ENCODE measurements at places on chromosomes 1 and 21. TPM values are rescaled to one million over a fixed set of nuclear protein-coding genes. Genes with fewer than 3 reads are reported as not detected.
A peak's percentile ranks its signal among the peaks of the same experiment; 100 is the strongest.

SLFNL1 gene
- total RNA-seq, result 0.99 TPM

GRCh38 chr1:172399756-172400721, 20.4 kb upstream of the C1orf105 start:
- no peak for DNase-seq
- H3K27ac ChIP-seq, result peak overlapping the region; percentile 68
- no peak overlapping the region for H3K4me3 ChIP-seq

LCE3E gene
- total RNA-seq, result not detected

GPR157 gene
- 1.6 TPM for total RNA-seq

DNA sequence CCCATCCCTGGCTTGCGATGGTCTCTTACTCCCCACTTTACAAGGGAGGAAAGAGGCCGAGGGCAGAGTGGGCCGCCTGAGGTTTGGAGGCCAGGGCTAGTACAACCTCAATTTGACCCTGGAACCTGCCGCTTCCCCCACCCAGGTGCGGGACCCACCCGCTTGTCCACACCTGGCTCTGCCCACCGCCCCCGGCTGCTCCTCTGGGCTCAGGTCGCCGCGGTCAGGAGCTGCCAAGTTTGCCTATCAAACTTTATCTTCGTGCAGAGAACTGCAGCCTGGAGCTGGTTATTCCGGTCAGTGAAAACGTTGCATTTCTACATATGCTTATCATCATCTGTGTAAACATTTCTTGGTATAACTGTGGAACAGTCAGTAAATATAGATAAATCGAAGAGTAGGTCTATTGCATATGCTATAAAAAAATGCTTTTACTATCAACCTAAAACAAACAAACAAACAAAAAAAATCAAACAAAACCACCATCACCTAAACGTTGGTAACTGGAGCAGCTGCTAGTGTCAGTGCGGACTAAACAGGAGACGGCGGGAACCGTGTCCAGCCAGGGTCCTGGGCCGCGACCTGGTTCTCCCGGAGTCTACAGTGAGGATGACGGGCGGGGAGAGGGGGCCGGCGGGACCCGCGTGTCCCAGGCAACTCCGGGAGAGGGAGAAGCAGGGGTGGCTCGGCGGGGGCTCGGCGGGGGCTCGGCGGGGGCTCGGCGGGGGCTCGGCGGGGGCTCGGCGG, 906 bp upstream of the ADARB1 start:
- DNase-seq, result peak; percentile 71
- H3K27me3 ChIP-seq, result no peaks in the 10 kb centered on the region
- H3K27ac ChIP-seq, result peak overlapping the region; percentile 97

GRCh38 chr1:78101514-78101913, 55.7 kb downstream of the GIPC2 start:
- no peak for DNase-seq
- H3K4me1 ChIP-seq, result no peaks in the 10 kb centered on the region
- H3K27me3 ChIP-seq, result no peaks in the 10 kb centered on the region

DNA sequence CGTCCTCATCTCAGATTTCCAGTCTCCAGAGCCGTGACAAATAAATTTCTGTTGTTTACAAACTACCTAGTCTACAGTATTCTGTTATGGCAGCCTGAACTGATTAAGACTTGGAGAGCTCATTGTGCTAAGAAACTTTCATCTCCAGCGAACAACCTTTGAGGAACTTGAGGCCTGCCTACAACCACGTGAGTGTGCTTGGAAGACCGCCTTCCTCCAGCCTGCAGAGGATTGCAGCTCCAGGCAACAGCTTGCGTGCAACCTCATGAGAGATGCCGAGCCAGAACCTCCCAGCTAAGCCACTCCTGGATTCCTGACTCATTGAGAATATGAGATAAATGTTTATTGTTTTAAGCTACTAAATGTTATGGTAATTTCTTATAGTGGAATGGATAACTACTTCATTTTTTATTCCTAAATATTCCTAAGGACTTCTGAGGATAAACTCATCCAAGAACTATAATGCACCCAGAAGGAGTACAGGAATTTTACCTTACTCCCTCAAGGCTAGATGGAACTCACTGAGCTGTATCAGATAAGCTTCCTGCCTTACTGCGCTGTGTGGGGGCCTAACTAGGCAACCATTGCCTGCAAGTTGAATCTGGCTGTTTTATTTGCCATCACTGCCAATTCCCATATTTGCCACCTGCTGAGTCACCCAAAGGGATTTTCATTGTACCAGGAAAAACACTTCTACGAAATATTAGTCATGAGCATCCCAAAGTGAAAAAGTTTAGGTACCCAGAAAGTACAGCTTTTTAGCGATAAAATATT, 17.6 kb downstream of the FAM177B start:
- DNase-seq, result peak; percentile 88
- no peaks in the 10 kb centered on the region for H3K27me3 ChIP-seq
- H3K4me1 ChIP-seq, result peaks cover 30% of the 10 kb centered on the region
- no peak overlapping the region for H3K27ac ChIP-seq

GRCh38 chr1:103469801-103470200, 55.7 kb upstream of the RNPC3 start:
- H3K4me1 ChIP-seq, result no peaks in the 10 kb centered on the region
- H3K36me3 ChIP-seq, result no peaks in the 10 kb centered on the region
- H3K27me3 ChIP-seq, result no peaks in the 10 kb centered on the region
- no peak overlapping the region for H3K27ac ChIP-seq

GABPB2 gene
- total RNA-seq, result 20.6 TPM

DNA sequence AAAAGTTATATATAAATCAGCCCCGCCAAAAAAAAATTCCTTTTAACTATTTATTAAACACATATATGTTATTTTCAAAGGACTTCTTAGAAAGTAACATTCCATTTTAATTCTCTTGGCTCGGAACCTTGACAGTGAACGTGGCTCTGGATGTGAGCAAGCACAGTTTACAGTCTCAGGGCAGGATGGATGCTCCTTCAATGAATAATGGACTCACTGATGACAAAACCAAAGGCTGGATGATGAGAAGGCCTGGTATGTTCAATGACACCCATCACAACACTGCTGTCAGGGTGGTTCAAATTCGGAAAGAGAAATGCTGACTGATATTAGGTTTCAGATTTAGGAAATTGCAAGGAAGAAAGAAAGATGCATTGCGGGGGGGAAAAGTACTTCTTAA, 148.8 kb downstream of the SIPA1L2 start:
- no peak overlapping the region for H3K27ac ChIP-seq
- no peak for DNase-seq
- no peak overlapping the region for H3K4me3 ChIP-seq
- H3K27me3 ChIP-seq, result no peaks in the 10 kb centered on the region
- H3K36me3 ChIP-seq, result peaks cover 26% of the 10 kb centered on the region

- no peaks in the 10 kb centered on the region for H3K36me3 ChIP-seq
- H3K27ac ChIP-seq, result no peak overlapping the region
- no peaks in the 10 kb centered on the region for H3K27me3 ChIP-seq
- no peak overlapping the region for H3K4me3 ChIP-seq
Observed at GRCh38 chr1:119336848-119337247, 31.7 kb upstream of the HAO2 start.

KMO gene
- total RNA-seq, result 0.27 TPM

LCE1B gene
- not detected for total RNA-seq

TMEM269 gene
- not detected for total RNA-seq

DNA sequence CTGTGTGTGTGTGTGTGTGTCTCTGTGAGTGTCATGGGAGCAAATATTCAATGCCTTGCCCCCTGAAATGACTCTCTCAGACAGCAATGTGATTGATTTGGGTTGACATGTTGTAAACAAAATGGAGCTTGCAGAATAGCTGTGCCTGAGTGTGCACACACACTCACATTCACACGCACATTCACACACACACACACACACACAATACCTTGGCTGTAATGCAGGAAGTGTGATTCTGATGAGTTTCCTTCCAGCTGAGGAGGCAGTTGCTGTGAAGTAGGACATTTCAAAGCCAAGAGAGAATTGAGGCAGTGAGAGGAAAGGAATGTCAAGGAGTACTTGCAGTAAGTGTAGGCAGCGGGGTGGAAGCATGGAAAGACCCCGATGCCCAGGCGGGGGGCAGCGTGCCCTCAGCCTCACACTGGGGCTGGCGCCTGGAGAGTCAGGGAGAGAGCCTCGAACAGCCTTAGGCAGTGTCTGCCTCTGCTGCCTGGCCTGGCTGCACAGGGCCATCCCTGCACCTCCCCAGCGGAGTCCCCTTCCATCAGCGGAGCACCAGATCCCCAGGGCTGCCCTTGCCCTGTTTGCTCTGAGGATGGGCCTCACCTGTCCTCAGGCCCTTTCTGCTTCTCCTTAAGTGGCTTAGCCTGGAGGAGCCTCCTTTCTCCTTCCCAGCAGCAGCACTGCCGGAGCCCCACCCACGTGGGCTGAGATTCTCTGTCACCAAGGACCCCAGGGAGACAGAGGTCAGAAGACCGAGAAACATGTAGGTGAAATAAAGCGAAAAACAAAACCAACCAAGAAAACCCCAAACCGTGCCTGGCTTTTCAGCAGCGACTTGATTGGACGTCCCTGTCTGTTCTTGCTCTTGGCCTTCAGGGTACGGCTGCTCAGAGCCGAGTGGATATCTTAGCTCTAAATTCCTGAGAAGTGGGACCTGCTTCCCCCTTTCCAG, 9.2 kb downstream of the VASH2 start:
- H3K27me3 ChIP-seq, result no peaks in the 10 kb centered on the region
- no peak for DNase-seq
- H3K27ac ChIP-seq, result no peak overlapping the region
- H3K36me3 ChIP-seq, result no peaks in the 10 kb centered on the region

ITGB2 gene
- 14.7 TPM for total RNA-seq

DNA sequence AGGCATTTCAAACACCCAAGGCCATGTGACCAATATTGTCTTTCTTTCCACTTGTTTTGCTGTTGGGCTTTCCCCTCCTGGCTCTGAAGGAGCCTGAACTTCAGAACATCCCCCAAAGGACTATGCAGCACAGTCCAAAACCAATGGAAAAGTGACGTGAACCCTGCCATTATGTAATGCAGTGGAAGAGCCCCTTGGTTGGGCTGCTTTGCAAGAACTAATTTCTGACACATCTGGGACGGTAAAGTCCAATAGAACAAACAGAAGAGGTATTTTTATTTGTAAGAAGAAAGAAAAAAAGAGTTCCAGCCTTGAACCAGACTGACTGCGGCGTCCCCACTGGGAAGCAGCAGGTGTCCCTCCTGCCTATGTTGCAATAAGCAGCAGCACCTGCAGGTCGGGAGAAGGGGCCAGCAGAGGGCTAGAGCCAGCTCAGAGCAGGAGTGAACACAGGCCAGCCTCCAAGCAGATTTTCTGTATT, 116.7 kb downstream of the CDC7 start:
- no peaks in the 10 kb centered on the region for H3K36me3 ChIP-seq
- no peak overlapping the region for H3K27ac ChIP-seq
- H3K27me3 ChIP-seq, result no peaks in the 10 kb centered on the region
- peak; percentile 84 for DNase-seq

GRCh38 chr1:155022927-155023236, 10.7 kb downstream of the DCST2 start:
- H3K27ac ChIP-seq, result no peak overlapping the region
- DNase-seq, result no peak
- no peaks in the 10 kb centered on the region for H3K4me1 ChIP-seq

ZBTB7B gene
- 35.3 TPM for total RNA-seq

DNA sequence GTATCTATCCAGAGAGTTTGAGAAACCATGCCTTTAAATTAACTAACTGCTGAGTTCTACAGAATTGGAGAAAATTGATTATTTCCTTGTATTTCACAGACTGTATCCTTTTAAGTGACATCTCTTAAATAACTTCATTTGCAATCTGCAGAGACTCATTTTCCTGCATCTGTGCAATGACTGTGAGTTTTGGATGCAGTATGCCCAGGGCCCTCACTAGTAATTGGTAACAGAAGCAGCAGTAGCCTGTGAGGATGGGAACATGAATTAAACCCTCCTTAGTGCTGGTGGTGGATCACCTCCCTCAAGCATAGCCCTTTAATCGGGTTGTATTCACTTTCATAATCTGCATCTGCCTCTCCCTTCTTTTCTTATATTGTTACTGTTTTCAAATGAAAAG, 21.7 kb upstream of the SH3D21 start:
- no peak overlapping the region for H3K4me3 ChIP-seq
- DNase-seq, result no peak
- H3K4me1 ChIP-seq, result peaks cover 23% of the 10 kb centered on the region
- peaks cover 62% of the 10 kb centered on the region for H3K36me3 ChIP-seq
- peak overlapping the region; percentile 27 for H3K27ac ChIP-seq
- H3K27me3 ChIP-seq, result no peaks in the 10 kb centered on the region

DNA sequence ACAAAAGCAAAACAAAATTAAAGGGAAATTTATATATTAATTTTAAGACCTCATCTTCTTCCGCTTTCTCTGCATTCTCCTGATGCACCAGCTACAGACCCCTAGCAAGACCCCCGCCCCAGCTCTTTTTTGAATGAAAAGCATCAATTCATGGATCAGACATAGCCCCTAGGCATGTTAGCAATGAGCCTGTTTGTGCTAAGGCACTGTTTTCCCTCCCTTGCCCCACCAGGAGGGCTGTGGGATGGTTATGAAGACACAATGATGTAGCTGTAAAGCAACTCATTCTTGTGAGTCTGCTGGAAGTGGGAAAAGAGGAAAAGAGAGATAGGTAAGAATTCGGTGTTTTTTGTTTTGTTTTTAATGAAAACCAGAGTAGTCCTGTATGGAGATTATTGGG, 88.5 kb upstream of the ZBTB18 start:
- H3K27me3 ChIP-seq, result peaks cover 7% of the 10 kb centered on the region
- H3K4me3 ChIP-seq, result no peak overlapping the region
- no peak overlapping the region for H3K27ac ChIP-seq
- H3K36me3 ChIP-seq, result no peaks in the 10 kb centered on the region
- H3K4me1 ChIP-seq, result no peaks in the 10 kb centered on the region

- H3K4me3 ChIP-seq, result no peak overlapping the region
- H3K27ac ChIP-seq, result no peak overlapping the region
- no peaks in the 10 kb centered on the region for H3K27me3 ChIP-seq
- no peaks in the 10 kb centered on the region for H3K4me1 ChIP-seq
Observed at GRCh38 chr21:25161571-25161970, 445.7 kb downstream of the MRPL39 start.

GBP7 gene
- not detected for total RNA-seq

- H3K27ac ChIP-seq, result no peak overlapping the region
Observed at GRCh38 chr21:29403922-29404538, 105.3 kb downstream of the BACH1 start.

TRIM58 gene
- 1.4 TPM for total RNA-seq

- no peaks in the 10 kb centered on the region for H3K27me3 ChIP-seq
- H3K4me3 ChIP-seq, result no peak overlapping the region
- peaks cover 4% of the 10 kb centered on the region for H3K4me1 ChIP-seq
- DNase-seq, result no peak
- no peak overlapping the region for H3K27ac ChIP-seq
Observed at GRCh38 chr1:78236716-78237115, 190.9 kb downstream of the GIPC2 start.

FCRL3 gene
- total RNA-seq, result not detected

- peaks cover 36% of the 10 kb centered on the region for H3K4me1 ChIP-seq
- peak; percentile 75 for DNase-seq
- peaks cover 18% of the 10 kb centered on the region for H3K36me3 ChIP-seq
- H3K27me3 ChIP-seq, result no peaks in the 10 kb centered on the region
- H3K4me3 ChIP-seq, result peak overlapping the region; percentile 89
Observed at GRCh38 chr1:19311503-19311930, 427 bp downstream of the AKR7A2 start.

PLPPR4 gene
- total RNA-seq, result 0.71 TPM

CRYAA gene
- not detected for total RNA-seq

- no peak for DNase-seq
- no peaks in the 10 kb centered on the region for H3K27me3 ChIP-seq
- no peaks in the 10 kb centered on the region for H3K4me1 ChIP-seq
- H3K27ac ChIP-seq, result no peak overlapping the region
- H3K36me3 ChIP-seq, result no peaks in the 10 kb centered on the region
Observed at GRCh38 chr1:92970990-92971689, 9.9 kb upstream of the DIPK1A start.
